Stimulated activated CD8-positive, alpha-beta memory T cell treated with anti-CD3 and anti-CD28 coated beads, Interleukin-4, amount 100 ng/mL, for 1 hour (primary cell): ENCODE measurements at places on chromosomes 16 and 17.

GRCh38 chr17:59838052-59838916, 54.5 kb downstream of the TUBD1 start:
- DNase-seq: no peak

GRCh38 chr17:12390631-12391030, 275.1 kb upstream of the MYOCD start:
- no peak for DNase-seq

DNA sequence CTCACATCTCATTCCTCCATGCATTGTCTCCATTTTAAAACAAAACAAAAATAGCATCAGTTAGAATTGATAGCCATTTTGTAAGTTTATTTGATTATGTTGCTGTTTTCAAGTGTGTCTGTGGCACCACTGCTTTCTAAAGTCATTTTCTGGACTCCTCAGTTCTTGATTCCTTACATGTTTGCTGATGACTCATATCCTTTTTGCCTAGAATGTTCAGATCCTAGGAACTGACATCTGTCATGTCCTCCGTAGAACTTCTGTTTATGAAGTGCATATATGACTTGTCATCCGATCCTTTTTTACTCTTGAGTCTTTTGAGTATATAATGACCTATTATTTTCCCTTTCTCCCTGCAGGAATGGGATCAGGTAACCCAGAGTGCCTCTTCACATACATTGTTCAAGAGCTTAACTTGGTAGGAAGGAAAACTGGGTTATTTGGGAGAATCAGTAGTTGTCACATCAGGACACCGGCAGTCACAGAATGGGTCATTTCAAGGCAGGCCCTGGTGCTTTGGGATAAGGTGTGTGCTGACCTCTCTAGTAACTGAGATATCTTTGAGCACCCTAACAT, 69.2 kb downstream of the MAP2K4 start:
- DNase-seq: no peak

GRCh38 chr17:27597188-27597580, 33.8 kb upstream of the LGALS9 start:
- DNase-seq: no peak

DNA sequence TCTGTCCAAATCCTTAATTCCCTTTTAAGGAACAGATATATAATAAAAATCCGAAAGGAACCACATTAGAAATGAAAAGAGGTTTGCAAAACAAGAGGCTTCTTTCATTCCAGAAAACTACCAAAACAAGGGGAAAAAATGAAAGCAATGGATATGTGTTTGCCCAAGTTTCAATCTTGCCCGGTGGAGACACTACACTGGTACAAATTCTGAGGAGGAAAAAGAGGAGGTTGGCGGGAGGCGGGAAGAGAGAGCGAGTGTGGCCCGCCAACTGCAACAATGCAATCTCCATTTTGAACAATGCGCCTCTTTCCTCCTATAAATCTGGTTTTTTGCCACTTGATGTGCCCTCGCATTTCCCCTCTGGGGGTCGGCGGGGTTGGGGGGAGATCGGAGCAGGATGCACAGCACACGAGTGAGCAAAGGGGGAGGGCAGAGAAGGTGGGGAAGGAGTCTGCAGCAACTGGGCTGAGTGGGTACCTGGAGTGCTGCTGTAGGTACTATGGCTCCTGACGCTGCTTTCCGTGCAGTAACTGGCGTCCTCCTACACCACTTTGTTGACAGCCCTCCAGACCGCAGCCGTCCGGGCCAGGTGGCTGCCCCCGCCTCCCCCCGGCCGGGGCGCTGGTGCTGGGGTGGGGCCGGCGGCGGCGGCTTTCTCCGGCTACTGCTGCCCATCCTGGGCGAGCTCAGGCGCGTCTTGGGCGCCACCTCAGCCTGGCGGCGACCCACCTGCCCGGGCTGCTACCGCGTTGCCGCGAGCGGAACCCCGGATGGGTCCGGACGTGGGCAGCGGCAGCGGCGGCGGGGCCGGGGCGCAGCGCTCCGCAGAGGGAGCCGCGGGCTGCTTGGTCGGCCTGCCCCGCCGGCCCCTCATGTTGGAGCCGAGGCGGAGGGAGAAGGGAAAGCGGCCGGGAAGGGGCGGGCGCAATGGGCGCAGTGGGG, 93.8 kb upstream of the PLEKHM1 start:
- peak; percentile 56 for DNase-seq

DNA sequence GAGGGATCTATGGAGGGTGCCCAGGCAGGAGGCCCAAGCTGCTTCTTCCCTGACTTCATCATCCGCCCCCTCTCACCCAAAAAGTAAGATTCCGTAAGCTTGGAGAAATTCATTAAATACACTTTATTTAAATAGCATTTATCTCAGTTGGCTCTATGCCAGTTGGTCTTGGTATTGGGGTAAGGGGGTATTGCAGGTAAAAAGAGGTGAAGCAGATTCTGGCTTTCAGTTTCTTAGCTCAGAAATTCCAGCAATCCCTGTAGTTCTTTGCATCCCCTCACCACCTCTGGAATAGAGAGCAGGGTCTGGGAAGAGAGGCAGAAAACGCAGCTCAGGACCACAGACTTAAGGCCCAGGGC, 750 bp upstream of the ALDOC start:
- no peak for DNase-seq

- DNase-seq: no peak
Measured at GRCh38 chr17:39662551-39663339, 2.4 kb upstream of the TCAP start.

GRCh38 chr17:8892338-8892690, 24.8 kb upstream of the PIK3R6 start:
- no peak for DNase-seq

- no peak for DNase-seq
Measured at GRCh38 chr17:54891176-54891821, 9.4 kb upstream of the TOM1L1 start.

GRCh38 chr16:5056352-5056751, 9.4 kb downstream of the C16orf89 start:
- DNase-seq: no peak

GRCh38 chr16:86899757-86900156, 321.4 kb downstream of the FOXL1 start:
- DNase-seq: no peak

- no peak for DNase-seq
Measured at GRCh38 chr16:89230255-89230654, 12.8 kb downstream of the ZNF778 start.

- no peak for DNase-seq
Measured at GRCh38 chr16:11634312-11634711, 33.9 kb upstream of the SNN start.

DNA sequence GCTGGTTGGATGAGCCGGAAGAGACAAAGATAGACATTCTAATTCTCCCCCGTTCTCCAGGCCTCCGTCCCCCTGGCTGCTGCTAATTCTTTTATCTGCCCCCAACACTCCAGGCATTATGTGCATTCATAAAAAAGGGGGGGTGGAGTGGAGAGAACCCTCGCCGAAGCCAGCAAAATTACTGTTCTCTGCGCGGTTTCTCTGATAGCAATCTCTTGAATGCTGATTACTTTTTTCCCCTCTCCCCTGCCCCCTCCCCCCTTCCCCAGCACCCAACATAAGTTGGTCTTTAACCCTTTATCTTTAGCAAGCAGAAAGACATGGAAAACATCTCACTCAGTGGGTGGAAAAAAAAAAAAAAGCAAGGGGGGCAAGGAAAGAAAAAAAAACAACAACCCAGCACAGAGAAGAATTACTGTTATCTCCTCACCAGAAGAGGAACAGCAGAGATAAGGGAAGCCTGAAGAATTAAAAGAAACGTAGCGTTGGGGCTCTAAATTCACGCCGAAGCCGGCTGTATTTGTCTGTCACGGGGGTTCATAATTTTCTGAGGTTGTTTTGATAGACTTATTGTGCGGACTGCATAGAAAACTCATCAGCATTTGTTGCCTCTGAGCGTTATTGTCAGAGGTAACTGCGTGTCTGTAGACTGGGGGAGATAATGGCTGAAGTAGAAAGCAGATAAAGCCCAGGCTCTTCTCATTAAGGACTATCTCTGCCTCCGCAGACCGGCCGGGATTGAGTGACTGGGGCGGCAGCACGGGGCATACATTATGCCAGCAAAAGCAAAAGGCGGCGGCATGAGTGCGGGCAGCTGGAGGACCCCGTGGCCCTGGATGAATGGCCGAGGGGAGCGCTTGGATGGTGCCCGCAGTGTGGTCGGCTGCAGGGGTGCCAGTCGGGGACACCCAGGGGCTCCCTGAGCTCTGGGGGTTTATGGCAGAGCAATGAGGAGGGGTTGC, 126.9 kb downstream of the MRM1 start:
- no peak for DNase-seq

DNA sequence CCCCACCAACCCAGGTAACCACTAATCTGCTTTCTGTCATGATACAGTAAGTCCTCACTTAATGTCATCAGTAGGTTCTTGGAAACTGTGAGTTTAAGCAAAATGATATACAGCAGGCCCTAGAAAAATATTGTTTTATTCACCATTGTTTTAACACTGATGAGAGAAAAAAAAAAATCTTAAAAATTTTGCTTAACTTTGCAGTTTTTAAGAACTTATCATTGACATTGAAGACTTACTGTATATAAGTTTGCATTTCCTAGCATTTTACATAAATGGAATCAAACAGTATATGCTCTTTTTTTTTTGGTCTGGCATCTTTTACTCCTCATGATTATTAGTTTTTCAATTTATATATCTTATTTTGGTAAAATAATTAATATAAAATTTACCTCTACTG, 19.5 kb upstream of the CLTC start:
- no peak for DNase-seq

GRCh38 chr16:69707920-69708683, 18.3 kb downstream of the NQO1 start:
- DNase-seq: no peak

DNA sequence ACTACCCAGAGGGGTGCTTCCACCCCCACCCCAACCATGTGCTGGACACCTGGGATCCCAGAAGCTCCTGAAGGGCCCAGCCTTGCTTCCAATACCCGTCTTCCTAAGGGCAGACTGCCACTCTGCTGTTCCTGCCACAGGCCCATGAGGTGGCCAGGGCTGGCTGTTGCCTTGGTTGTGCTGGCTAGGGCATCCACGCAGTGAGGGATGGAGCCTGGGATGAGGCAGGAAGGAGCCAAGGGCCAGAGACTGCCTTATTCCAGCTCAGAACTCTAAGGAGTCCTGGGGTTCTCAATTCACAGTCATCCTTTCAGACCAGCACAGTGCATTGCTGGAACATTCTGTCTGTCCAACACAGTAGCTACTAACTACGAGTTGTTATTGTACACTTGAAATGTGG, 37.8 kb downstream of the BCO1 start:
- no peak for DNase-seq

GRCh38 chr16:27238016-27238587, 30.5 kb downstream of the NSMCE1 start:
- DNase-seq: no peak

- no peak for DNase-seq
Measured at GRCh38 chr17:43834106-43834505, 1.2 kb upstream of the MPP3 start.

DNA sequence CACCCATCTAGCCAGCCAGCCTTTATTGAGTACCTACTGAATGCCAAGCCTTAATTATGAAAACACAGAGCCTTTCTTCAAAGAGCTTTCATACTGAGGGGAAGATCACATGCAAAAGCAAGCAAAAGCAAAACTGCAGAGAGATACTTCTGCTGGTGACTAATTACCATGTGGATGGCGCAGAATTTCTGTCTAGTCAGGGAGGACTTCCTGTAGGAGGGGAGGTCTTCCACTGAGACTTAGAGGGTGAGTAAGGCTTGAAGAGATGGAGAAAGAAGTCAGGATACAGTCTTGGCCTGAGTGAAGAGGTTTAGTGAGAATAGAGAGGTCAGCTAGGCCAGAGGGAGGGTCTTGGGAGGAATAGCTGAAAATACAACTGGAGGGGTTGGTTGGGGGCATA, 53.9 kb upstream of the CCL2 start:
- no peak for DNase-seq

- no peak for DNase-seq
Measured at GRCh38 chr17:79412886-79413390, 197.9 kb downstream of the RBFOX3 start.

- no peak for DNase-seq
Measured at GRCh38 chr16:20881503-20881878, 18.7 kb downstream of the DCUN1D3 start.

DNA sequence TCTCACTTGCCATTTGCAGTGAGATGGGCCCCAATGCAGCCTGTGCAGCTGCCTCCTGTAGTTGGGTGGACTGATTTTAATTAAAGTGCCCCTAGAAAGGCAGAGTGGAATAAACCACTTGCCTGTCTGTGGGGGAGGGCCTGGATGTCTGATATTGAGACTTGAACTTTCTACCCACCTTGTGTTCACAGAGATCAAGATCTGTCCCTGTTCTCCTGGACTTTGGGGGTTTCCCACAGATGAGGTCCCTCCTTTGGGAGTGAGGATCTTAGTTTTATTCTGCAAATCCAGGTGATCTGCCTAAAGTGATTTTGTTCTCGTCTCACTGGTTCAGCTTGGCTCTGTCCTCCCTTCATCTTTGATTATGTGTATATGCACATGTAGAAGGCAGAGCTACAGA, 7.7 kb upstream of the DHRS13 start:
- no peak for DNase-seq

DNA sequence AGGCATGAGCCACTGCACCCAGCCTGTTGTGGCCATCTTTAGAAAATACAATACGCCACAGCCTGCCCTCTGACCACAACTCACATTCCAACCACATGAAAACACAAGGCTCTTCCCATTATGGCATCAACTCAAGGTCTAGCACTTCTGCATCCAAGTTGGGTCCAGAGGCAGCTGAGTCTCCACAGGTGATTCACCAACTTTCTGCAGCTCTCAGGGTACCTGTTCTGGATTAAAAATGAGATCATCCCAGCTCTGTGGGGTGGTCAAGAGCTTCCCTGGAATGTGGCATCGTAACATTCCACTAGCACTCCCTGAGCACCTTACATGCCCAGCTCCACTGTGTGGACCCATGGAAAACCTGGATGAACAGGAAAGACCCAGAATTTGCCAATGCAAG, 9.9 kb upstream of the GUCY2D start:
- DNase-seq: no peak

GRCh38 chr17:79930877-79931816, 91.9 kb upstream of the CBX4 start:
- no peak for DNase-seq

DNA sequence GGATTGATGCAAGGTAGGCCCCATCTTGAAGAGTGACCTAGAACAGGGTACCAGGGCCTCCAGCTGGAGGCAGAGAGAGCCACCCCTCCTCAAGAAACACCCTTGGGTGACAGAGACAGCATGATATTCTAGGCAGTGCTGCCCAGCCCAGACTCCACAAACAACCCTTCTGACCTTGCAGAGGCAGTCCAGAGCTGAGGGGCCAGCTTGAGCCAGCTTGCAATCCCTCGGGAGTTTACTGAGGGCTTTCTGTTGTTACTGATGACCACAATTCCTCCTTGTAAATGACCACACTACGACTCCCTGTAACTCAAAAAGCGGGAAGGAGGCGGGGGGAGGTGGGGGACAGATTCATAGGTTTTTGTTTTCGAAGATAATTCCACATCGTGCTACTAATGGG, 18.6 kb upstream of the MNT start:
- DNase-seq: no peak
